ENCODE measurements at places on chromosomes 3 and 15.

DNA sequence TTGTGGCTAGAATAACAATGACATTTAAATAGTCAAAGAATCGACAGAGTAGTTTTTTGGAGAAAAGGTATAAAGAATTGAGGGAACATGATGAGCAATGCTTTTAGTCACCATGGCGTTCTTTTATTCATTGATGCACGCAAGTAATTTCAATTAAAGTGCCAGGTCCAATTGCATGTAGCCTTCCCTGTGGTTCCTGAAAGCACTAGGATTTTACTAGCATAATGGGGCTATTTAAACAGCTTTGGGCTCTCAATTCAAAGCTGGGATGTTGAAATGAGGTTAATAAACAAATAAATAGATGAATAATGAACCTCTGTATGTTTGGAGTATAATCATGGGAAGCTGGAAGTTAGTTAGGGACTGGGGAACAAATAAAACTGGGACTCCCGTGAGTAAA lies 121.2 kb upstream of the GAP43 start:
- no peak for DNase-seq

GRCh38 chr3:193573403-193574191 lies 18.9 kb upstream of the ATP13A4 start:
- DNase-seq: no peak

DNA sequence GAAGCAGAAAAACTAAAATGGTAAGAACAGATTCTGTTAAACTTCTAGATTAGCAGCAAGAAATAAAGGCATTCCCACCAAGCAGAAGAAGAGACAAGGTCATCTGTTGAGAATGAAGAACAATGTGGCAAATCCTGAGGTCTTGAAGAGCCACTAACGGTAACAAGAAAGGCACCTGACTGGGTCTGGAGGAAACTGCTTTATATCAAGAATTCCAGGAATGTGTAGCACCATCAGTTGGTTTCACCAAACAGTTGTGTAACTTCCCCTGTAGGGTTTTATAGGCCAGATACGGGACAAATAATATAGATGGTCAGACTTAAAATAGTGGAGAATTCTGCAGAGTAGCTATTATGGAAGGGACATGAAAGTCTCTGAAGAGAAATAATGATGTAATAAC lies 57.3 kb downstream of the ACAP2 start:
- DNase-seq: no peak

GRCh38 chr15:81002331-81003096 lies 1.8 kb downstream of the TLNRD1 start:
- no peak for DNase-seq

- no peak for DNase-seq
Observed at GRCh38 chr3:128195369-128195768, 42.1 kb downstream of the EEFSEC start.

GRCh38 chr15:27339138-27339537 lies 368.2 kb downstream of the GABRG3 start:
- DNase-seq: no peak

DNA sequence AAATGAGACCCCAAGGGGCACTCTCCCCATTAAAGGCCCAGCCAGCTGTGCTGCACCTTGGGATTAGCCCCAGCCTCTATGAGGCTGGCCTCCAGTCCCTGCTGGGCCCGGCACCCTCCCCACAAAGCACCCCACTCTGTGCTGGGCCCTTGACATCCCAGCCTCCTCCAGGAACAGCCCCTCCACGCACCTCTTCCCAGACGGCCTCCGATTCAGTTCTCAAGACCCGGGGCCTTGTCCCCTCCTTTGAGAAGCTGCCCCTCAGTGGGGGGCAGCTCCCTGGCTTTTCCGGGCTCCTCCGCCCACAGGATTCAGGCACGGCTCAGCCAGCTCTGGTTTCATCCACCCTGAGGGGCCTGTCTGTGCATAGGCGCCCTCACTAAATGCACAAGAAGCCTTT lies 144.1 kb downstream of the LRRK1 start:
- DNase-seq: no peak

DNA sequence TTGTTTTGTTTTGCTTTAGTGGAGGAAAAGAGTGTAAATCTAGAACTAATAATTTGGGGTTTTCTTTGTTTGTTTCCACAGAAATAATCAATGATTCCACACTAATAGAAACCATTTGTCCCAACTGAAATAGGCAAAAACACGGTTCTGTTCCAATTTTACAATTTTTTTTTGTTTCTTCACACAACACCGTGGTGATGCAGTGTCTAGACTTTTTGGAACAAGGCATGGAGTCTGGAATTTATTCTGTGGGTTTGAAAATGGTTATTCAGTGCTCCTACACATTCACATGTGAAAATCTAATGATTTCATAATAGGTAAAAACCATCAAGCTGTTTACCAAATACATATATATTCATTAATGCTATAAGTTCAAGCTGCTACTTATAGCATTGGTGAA lies 629.0 kb upstream of the TGFBR2 start:
- DNase-seq: no peak

DNA sequence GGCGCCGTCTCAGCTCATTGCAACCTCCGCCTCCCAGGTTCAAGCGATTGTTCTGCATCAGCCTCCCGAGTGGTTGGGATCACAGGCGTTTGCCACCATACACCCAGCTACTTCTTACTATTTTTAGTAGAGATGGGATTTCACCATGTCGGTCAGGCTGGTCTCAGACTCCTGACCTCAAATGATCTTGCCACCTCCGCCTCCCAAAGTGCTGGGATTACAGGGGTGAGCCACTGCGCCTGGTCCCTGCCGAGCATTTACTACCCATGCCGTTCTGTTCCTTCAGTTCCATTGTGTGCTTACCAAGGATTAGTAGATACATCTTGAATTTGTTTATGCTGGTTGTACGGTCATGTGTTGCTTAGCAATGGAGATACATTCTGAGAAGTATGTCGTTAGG lies 10.3 kb downstream of the CHD2 start:
- no peak for DNase-seq

DNA sequence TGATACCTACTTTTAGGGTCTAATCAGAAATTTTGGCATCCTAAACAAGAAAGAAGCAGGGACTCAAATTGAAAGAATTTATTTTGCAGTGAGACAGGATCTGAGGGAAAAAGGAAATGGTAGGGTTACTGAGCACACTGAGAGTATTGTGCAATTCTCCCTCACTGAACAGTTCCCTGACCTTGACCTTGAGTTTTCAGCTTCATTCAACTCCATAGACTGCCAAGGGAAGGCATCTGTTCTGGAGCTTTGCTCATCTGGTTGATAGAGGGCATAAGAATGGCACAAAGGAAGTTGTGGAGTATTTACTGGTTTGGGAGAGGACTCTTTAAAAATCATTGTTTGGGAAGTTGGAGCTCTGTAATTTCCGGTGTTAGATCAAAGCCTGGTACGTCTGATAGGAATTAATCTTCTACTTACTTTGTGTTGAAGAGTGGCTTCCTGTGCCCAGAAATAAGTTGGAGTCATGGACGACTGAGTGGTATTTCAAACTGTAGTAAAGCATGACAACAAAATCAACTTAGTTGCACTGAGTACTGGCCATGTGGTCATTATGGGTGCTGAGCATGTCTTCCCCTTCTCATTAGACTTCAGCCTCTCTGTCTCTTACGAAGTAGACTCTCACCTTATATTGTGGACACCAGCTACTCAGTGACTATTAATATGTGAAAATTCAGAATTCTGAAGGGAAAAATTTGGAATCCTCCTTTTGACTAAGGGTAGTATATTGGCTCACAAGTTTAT lies 40.8 kb downstream of the CLDN1 start:
- no peak for DNase-seq

DNA sequence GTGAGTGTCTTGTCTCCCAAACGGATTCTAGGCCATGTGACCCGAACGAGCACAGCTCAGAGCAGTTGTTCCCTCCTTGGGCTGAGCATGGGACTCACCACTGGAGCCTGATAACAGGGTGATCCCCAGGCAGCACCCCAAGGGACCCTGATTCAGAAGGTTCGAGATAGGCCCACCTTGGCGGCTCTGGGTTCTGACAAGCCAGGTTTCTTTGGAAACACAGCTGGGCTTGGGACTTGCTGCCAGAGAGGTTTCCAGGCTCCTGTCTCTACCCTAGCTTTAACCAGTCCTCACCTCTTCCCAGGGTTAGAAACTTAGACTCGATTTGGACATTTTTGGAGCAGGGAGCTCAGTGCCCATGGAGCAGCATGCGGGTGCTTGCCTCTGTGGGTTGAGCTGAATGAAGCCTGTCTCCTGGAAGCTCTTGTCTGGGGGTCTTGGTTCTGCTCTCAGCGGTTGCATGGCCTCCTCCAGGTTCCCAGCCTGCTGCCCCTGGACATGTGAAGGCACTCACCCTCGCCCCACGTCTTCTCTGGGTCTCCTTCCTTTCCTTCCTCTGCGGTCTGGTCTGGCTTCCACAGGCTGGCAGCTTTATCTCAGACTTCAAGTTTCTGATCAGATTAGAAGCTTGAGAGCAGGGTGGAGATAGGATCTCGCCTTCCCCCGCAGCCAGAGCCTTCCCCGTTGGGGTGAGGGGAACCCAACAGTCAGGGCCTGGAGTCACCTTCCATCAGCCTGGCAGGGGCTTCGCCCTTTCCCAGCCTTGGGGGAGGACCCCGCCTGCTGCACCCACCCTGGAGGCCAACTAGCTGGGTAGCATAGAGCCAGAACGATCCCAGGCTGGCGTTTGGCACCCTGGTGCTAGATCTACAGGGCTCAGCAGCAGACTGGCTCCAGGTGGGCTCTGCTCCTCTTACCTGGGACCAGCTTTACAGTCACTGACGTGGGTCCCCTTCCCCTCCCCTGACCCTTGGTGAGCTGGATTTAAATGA lies 21.0 kb downstream of the PAQR5 start:
- no peak for DNase-seq

DNA sequence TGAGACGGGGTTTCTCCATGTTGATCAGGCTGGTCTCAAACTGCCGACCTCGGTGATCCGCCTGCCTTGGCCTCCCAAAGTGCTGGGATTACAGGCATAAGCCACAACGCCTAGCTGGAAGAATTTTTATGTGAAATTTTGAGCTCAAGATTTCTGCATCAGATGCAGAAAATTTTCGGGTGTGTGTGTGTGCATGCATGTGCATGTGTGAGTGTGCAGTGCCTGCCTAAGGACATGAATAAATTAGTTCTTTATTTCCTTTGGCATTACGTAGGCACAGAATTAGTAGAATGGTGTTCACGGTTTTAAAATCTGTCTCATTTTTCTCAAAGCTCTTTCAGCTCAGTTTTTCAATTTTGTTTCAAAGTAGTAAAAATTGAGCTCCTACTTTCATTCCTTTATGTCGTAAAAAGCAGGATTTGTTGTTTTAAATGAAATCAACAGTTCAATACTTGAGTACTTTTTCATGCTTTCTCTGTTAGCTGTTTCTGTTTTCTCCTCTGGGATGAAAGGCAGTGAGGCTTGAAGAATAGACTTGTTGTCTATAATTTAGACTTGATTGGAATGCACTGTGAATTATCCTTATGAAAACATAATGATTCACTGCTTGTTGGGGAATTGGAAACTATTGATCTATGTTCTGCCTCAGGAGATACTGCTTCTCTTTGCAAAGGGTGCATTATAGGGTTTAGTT lies 23.3 kb upstream of the RAB11A start:
- no peak for DNase-seq

GRCh38 chr15:92025706-92026270 lies 172.3 kb downstream of the SLCO3A1 start:
- DNase-seq: no peak

GRCh38 chr3:194688200-194688740 lies 2.6 kb downstream of the FAM43A start:
- DNase-seq: no peak

DNA sequence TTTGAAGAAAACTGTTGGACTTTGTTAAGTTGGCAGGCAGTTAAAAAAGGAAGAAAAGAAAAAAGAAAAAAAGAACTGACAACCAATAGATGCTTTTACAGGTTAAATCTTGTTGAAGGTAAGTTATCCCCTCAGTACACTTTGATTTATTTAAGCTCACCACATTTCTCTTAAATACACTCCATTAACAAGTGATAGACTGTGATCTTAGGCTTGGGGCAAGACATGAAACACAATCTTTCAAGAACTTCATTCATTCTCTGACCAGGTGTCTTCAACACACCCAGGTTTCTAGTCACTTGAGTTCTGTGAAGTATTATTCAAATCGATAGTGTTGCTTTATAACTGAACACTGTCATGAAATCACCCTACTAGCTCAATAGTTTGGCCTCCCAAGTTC lies 751.9 kb downstream of the ROBO1 start:
- no peak for DNase-seq

DNA sequence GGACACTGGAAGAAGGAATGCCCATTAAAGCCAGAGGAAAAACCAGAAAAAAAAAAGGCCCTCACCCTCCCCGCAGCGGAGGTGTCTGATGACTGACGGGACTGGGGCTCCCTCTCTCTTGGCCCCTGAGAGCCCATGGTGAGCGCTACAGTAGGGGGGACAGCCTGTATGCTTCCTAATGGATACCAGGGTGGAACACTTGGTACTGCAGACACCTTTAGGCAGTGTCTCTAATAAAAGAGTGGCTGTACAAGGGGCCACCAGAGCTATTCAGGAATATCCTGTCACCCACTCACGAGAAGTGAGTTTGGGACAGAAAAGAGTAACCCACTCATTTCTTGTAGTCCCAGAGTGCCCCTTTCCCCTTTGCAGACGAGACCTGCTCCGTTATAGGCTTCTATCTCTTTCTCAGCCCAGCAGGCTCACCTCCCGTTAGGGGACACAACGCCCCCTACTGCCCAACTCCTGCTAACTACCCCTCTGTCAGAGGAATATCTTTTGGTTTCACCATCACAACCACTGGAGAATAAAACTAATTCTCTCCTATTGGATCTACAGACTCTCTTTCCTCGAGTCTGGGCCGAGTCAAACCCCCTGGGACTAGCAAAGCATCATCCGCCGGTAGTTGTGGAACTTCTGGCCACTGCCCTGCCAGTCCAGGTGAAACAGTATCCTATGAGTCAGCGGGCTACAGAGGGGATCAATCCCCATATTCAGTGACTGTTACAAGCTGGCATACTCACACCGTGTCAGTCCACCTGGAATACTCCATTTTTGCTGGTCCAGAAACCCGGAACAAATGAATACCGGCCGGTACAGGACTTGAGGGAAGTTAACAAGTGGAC lies 40.8 kb downstream of the ZBTB11 start:
- DNase-seq: no peak

DNA sequence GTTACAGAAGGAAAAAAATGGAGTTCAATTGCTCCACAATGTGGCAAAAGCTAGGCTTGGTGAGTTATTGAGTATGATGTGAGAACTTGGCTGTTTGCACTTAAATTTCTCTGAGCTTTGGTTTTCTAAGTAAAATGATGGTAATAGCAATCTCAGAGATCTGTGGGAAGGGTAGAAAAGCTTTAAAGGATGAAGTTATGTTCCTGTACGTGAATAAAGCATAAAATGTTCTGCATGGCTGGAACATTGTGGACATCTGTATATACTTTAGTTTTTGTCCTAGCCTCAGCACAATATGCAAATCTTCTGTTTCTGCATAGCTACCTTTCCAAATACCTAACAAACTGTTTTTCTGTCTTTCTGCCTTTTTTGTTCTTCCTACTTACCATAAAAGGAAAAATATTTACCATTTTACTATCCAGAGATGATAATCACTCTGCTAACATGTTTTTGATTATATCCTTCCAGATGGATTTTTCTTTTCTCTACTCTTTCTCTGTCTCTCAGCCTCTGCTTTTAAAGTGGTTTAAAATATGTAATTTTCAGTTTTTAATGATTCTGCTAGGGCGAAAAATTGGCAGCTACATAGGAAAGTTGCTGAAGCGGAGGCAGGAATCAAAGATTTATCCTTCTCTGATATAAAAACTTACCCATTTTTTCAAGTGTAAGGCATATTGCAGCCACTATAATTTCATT lies 188.1 kb downstream of the FNDC3B start:
- DNase-seq: no peak

- no peak for DNase-seq
Observed at GRCh38 chr3:52923963-52924362, 26.6 kb upstream of the STIMATE start.

- no peak for DNase-seq
Observed at GRCh38 chr15:27119695-27120266, 148.8 kb downstream of the GABRG3 start.

- DNase-seq: no peak
Observed at GRCh38 chr15:72967397-72967796, 84.9 kb upstream of the NEO1 start.

All from cortex of kidney (tissue), 1 donor.